Activated T-helper 1 cell treated with Interleukin-2 at 50 U/mL for 16 hours (primary cell): ENCODE measurements at places on chromosomes 16 and 17.

DNA sequence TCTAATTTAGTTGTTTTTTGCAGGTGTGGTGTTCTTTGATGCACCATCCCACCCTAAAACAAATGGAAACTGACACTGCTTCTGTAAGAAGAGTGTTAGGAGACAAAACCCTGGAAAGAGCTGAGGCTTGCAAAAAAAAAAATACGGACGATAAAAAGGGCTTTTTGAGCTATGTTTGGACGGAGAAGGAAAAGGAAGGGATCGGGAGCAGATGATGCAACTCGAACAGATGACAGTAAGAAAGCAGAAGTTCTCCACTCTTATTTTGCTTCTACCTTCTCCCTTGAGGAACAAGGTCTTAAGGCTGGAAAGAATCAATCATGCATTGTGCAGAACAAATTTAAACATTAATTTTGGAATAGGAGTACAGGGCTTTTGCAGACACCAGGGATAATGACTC, 136.7 kb downstream of the MAF start:
- DNase-seq: no peak

DNA sequence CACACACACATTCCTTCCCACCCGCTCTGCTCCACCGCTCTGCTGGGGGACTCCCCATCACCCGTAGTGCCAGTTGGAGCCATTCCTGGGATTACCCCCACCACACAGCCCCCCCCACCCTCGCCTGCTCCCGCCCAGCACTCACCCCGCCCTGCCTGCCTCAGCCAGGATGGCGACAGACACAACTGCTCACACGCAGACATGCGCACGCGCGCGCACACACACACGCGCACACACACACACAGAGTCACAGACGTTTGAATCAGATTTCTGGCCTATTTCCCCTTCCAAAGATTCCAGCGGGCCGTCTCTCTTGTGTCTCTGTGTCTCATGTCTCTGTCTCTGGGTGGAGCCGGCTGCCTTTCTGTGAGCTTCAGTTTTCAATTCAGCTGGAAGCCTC, 4.4 kb downstream of the CACNA1G start:
- no peak for DNase-seq

DNA sequence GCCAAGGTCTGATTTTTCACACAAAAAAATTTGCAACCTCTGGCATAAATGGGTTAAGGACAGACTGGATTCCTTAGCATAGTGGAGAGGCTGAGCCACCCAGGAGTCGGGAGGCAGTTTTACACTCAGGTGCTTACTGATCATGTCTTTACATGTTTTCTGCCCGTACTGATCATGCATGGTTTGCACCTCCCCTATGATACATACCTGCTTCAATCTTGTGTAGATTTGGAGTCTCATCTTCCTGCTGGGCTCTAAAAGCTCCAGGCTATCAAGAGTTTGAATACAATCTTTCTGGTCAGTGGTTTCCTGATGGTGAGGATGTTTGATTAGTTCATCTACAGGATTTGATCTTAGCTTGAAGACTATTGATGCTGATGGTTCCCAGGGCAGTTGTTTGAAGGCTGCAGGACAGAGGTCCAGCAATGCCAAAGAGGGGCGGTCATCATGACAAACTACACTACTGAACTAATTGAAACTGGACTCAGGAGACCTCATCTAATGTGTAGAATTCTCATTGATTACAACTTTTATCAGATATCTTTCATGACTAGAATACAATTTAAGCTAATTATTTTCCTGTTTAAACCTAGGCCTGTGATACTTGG, 6.9 kb downstream of the C1QBP start:
- DNase-seq: no peak

- DNase-seq: no peak
Measured at GRCh38 chr16:81151648-81152310, 55.6 kb upstream of the GCSH start.
